Mesenchymal stem cell (in vitro differentiated cells and primary cell): ENCODE measurements at places on chromosomes 3 and 15.

DNA sequence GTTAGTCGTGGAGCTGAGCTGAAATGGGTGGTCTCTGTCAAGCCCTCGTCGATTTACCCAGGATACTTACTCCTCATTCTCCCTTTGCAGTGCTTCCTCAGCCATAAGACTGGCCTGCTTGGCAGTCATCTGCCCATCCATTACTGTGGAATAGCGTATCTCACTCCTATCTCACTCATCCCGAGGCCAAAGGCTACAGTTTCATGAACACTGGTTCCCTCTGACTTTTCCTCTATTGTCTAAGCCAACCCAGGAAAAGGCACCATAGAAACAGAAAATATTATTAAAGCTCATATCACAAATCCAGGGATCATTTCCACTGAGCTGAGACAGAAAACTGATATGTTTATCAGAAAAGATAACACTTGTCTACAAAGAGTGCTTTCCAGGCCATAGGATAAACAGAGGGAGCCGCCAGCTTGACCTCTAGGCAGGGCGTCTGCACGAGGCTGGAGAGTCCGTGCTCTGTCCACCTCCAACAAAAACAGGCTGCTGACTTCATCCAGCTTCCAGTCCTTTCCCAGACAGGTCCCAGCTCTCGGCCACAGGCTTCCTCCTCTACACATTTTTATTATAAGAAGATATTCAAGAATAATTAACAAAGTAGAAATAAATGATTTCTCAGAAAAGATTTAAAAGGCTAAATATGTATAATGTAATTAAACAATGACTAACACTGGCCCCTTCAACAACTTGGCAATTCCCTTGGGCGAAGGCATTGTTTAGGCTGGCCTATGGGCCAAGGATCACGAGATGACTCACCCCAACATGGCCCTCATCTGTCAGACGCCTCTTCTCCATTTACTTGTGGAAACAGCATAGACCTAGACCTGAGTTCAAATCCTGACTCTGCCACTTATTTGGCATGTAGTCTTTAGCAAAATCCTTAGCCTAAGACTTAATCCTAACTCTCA is 27.4 kb upstream of the BOC start:
- DNase-seq = peak; percentile 15

- DNase-seq = no peak
These were observed 385.3 kb downstream of the NTRK3 start for GRCh38 chr15:87871258-87871681.

GRCh38 chr3:44939581-44940036 is 36.4 kb downstream of the ZDHHC3 start:
- peak; percentile 47 for DNase-seq

- DNase-seq = peak; percentile 69
These were observed 711 bp downstream of the XXYLT1 start for GRCh38 chr3:195270079-195270816.

- DNase-seq = no peak
These were observed 10.0 kb upstream of the TM2D3 start for GRCh38 chr15:101662203-101662602.

DNA sequence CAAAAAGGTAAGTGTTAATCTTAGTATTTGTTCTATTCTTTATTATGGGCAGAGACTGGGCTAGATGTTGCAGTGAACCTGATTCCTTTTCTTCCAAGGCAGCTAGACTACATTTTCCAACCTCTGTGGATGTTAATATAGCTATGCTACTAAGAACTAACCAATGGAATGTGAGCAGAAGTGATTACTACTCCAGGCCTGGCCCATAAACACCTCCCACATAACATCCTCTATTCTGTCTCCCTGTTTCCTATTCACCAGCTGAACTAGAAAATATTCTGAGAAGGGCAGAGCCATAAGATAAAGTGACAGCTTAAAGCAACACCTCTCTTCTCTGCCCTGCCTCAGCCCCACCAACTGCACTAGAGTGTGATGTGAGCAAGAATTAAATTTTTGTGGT is 29.4 kb downstream of the CD200R1L start:
- DNase-seq = no peak

GRCh38 chr3:104635872-104636580 is 730.7 kb upstream of the ALCAM start:
- DNase-seq = no peak

GRCh38 chr3:170467007-170467406 is 48.3 kb downstream of the CLDN11 start:
- DNase-seq = no peak

- no peak for DNase-seq
These were observed 595.1 kb upstream of the TGFBR2 start for GRCh38 chr3:30011237-30011803.

DNA sequence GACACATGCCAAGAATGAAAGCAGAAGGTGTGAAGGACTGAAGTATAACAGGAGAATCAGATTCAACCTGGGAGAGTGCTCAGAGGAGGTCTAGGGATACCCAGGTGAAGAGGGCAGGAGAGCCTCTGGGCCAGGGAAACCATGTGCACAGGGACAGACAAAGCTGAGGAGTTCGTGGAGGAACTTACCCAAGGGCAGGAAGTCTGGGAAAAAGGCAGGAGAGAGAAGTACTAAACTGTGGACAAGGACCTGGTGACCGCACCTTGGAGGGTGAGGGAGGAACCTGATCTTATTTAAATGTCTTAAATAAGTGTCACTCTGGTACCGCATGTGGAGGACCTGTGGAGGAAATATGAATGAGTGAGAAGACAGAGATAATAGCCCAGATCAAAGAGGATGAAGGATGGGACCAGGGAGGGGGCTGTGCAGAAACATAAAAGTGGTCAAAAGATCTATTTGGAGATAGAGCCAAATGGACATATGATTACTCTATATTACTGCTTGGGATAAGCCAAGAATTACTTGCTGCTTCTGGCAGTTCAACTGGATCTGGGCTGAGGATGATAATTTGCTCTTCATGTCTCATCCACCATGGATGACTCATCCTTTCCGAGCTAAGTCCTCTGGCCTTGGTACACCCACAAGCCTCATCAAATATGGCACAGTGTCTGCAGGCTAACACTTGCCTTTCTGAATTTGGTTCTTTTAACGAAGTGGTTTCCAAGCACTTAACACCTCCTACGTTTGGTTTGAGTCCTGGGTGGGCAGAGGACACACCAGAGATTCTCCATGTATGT is 116.9 kb upstream of the NMNAT3 start:
- DNase-seq = peak; percentile 23

- no peak for DNase-seq
These were observed 178.5 kb downstream of the BBX start for GRCh38 chr3:107701299-107701698.

DNA sequence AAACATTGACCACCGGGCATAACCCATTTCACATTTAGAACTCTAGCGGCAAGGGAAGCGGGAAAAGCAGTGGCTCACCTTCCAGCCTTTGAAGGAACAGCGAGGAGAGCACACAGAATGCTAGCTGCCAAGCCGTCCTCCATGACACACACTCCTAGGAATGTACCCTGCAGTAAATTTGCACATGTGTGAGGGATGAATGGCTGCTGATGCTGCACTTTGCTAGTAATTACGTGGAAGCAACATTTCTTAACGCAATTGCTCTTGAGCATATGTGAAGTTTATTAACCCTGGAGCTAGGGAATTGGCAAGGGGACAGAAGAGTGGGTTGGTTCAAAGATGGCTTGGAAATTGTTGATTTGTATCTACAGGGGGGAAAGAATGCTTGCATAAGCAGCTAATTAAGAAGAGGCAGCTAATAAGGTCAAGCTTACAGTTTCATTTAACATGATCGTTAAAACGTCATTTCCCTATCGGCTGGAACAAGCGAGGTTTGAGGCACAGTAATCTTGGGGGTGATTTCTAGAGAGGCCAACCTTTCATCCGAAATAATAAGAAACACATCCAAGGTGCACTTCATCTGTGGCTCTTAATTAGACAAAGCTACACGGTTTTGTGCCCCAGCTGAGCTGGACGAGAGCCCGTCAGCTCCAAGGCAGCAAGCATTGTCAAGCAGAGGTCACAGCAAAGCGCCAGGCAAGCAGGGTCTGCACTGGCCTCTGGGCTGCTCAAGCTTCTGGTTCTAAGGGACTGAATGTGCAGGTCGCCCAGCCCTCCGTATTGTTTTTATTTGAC is 123.4 kb downstream of the CHSY1 start:
- DNase-seq = peak; percentile 93

GRCh38 chr3:77381431-77381830 is 341.5 kb downstream of the ROBO2 start:
- DNase-seq = no peak
